Activated naive CD8-positive, alpha-beta T cell treated with anti-CD3 and anti-CD28 coated beads, Interleukin-2, amount 50 U/mL, for 16 hours (primary cell): ENCODE measurements at places on chromosomes 2 and 18.

DNA sequence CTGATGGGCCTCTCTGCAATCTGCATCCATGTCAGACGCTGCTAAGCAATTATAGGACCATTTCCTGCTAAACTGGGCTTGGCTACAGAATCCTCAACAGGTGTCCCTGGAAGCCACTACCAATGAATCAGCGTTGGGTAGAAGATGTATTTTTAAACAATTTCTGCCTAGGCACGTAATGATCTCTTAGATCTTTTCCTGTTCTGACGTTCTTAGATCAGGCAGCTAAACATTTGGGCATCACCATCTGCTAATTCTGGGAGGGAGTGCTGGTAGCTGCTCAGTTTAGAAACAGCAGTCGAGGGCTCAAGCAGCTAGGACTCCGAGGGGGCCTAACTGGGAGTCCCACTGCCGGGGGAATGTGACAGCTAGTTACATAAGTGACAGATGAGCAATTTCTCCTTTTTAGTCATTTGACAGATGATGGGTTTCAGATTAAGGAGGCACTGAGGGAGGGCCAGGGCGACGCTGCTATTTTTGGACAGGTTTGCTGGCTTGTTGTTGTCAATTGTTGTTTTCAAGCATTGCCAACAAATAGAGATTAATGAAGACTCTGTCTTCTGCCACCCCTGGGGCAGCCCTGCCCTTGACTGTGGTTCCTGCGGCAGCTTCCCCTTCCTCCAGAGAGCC, 92.7 kb downstream of the MRO start:
- no peak for DNase-seq

GRCh38 chr2:222656526-222657446, 894 bp upstream of the FARSB start:
- no peak for DNase-seq

- no peak for DNase-seq
These were observed 100.2 kb downstream of the TNS1 start for GRCh38 chr2:217902379-217903141.

DNA sequence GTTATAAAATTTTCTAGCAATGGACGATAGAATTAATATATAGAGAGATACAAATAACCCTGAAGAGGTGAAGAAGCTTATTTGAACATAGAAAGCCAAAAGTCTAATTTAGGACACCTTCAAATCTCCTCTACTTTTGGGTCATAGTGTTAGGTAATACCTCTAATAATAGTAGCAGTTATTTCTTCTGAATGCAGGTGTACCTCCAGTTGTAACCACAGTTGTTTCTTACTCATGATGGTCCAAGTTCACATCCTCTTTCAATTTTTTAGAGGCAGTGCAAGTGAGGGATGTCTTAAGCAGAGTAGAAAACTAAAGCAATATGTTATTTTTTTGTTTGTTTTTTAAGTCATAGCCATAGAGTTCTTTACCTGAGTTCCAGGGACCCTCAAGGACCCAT, 429.5 kb downstream of the CCDC85A start:
- no peak for DNase-seq

DNA sequence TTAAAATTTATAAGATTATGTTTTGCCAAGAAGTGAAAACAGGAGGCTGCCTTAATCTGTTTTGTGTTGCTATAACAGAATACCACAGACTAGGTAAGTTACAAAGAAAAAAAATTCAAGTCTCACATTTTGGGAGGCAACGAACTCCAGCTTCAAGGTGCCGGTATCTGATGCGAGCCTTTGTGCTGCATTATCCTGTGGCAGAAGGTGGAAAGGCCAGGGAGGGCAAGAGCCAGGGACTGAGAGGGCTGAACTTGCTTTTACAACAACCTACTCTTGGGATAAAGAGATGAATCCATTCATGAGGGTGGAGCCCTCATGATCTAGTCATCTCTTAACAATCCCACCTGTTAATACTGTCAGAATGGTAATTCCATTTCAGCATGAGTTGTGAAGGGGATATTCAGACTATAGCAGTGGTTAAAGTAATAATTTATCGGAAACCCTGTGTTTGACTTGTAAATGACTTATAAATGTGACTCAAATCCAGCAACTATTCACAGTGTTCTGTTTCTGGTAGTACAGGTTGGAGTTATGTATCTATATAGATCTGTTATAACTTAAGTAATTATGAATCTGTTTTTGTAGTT, 3.7 kb downstream of the MTX2 start:
- no peak for DNase-seq
